ENCODE measurements at places on chromosomes 16 and 17. TPM values are rescaled to one million over a fixed set of nuclear protein-coding genes. Genes with fewer than 3 reads are reported as not detected.

The PHOSPHO1 gene
- total RNA-seq: 1.9 TPM

DNA sequence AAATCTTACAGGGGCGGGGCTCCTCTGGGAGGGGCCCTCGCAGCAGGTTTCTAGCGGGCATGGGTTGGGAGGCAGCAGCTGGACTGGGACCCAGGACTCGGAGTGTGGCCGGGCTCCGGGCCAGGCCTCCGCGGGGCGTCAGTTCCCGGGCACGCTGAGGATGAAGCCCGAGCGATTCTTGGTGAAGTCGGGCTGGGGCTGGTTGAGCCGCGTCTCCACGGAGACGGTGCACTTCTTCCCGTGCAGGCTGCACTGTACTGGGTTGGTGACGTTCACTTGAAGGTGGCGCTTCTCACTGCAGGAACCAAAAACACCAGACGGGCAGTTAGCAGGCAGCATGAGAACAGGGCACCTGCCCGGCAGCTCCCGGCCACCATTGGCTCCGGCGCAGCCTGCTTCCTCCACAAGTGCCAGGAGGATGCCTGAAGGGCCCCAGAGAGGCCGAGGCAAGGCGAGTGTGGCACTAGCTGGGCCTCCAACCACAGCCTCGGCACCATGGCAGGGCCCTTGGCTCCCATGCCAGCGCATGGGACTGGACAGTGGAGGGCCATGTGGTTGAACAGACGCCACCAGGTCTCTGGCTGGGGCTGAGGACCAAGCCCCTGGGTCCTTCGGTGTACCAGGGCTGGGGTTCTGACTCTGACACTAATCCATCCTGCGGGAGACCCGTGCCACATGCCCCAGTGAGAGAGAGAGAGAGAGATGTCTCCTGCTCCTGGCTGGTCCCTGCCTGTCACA lies 8.0 kb downstream of the CDK5R1 start:
- DNase-seq: no peak

The TNFRSF17 gene
- 1.4 TPM for total RNA-seq

DNA sequence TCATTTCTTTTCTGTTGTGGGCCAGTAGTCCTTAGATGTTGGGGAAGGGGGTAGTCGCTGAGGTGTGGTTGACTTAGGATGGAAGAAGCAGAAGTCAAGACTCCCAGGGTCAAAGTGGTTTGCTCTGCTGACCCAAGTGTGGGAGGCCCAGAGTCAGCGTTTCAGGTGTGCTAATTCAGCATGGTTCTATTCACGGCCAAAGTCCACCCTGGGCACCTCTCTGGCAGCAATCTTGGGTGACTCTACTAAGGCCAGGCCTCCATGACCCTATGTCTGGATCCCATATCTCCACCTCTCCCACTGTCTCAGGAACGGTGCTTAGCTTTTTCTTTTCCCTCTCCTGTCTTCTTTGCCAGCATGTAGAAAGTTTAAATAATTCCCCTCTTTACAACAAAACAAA lies 32.9 kb downstream of the MAPT start:
- DNase-seq: no peak

GRCh38 chr17:29138971-29139691 lies 41.1 kb downstream of the MYO18A start:
- peak; percentile 75 for DNase-seq

DNA sequence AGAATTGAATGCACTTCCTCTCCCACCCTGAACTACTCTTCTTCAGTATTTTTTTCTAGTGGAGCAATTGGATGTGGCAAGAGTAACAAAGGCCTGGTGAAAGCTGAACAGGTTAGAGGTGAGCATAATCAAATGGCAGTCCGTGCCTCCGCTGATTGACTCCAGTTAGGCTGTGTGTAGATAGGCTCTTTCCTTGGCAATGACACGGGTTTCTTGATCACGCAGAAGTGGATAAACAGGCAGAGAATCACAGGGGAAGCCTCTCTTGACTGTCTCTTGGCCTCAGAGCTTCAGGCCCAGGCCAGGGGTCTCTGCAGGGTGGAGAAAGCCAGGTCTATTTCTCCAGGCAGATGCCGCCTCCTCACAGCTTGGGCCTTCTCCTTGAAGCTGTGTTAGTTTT lies 4.2 kb downstream of the CD300LB start:
- DNase-seq: no peak

Measured in lower lobe of right lung (tissue), 2 donors.